ENCODE measurements at places on chromosomes 5 and 9.

DNA sequence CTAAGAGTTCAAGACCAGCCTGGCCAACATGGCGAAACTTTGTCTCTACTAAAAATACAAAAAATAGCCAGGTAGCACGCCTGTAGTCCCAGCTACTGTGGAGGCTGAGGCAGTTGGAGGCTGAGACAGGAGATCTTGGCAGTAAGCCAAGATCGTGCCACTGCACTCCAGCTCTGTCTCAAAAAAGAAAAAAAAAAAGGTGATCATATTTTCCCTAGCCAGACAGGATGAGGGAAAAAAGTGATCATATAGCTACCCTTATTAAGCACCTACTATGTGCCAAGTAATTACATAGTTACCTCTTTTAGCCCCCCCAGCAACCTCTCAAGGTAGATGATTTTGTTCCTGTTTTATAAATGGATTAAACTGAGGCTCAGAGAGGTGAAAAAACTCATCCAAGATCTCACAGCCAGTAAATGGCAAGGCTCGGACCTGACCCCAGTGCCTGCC is 18.1 kb upstream of the RPL26L1 start:
- peak; percentile 34 for DNase-seq

GRCh38 chr9:32411753-32412152 is 27.3 kb downstream of the ACO1 start:
- no peak for DNase-seq

DNA sequence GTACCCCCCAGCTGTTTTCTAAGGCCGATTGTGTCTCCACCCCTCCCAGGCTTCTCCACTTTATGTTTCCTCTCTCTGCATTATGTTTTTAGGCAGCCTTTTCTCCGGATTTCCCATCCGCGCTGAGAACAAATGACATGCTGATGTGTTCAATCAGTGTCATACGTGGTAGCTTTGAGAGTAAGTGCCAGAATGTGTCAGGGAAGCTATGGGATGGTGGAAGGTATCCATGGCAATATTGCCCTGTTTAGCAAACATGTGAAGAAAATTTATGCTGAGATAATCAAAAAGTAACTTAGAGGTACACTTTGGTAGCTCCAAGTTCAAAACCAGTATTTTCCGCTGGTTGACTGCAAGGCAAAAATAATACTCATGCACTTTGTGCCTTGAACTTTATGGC is 36.6 kb upstream of the LECT2 start:
- DNase-seq: no peak

- peak; percentile 49 for DNase-seq
Observed at GRCh38 chr5:110625376-110625999, 101.0 kb downstream of the TMEM232 start.

- DNase-seq: no peak
Observed at GRCh38 chr5:124733329-124733650, 13.1 kb downstream of the ZNF608 start.

GRCh38 chr9:117720555-117720954 is 16.4 kb downstream of the TLR4 start:
- no peak for DNase-seq

GRCh38 chr5:140145256-140145655 is 19.5 kb downstream of the IGIP start:
- no peak for DNase-seq

DNA sequence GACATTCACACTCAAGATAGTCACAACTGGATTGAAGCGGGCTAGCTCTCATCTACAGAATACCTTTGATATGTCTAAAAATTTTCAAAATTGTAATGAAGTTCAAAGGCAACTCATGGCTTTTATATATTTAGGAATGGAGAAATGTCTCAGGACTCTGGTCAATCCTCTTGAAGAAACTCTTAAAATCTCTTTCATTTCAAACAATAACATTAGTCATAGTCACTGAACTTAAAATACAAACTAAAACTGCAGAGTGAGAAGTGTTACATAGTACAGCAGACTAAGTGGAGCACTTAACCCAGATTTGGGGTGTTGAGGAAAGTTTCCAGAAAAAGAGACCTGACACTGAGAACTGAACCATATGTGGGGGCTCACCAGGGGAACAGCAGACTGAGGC is 20.7 kb downstream of the FANCC start:
- DNase-seq: peak; percentile 11

GRCh38 chr9:137221506-137222111 is 431 bp downstream of the RNF208 start:
- DNase-seq: no peak

GRCh38 chr9:3436629-3437420 is 89.0 kb downstream of the RFX3 start:
- DNase-seq: no peak
